Stimulated activated CD4-positive, alpha-beta T cell treated with anti-CD3 and anti-CD28 coated beads, Interleukin-12 subunit alpha, Interleukin-12 subunit beta, amount 100 ng/mL, for 24 hours (primary cell): ENCODE measurements at places on chromosomes 11 and 22.

DNA sequence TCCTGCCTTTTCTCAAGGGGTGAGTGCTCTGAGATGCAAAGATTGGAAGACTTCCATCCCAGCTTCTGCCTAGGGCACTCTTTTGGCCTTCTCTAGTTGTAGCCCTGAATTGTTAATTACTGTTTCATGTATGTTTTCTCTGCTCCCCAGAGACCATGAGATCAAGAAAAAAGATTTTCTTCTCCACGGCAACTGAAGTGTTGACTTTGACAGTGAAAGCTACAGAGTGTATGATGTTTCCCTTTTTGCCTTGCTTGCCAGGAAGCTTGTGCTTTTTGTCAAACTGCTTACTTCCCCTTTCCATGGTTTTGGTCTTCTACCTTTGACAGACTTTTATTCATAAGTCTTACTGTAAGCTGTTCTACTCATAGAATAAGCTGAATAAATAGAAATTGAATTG lies 23.3 kb upstream of the EIF3D start:
- DNase-seq = no peak

GRCh38 chr11:46252373-46252914 lies 25.0 kb upstream of the CREB3L1 start:
- DNase-seq = no peak

GRCh38 chr11:1966531-1966930 lies 19.4 kb downstream of the MRPL23 start:
- DNase-seq = no peak

GRCh38 chr11:7677071-7677470 lies 3.8 kb upstream of the CYB5R2 start:
- DNase-seq = no peak

GRCh38 chr11:114340311-114341131 lies 44.3 kb downstream of the NNMT start:
- no peak for DNase-seq

DNA sequence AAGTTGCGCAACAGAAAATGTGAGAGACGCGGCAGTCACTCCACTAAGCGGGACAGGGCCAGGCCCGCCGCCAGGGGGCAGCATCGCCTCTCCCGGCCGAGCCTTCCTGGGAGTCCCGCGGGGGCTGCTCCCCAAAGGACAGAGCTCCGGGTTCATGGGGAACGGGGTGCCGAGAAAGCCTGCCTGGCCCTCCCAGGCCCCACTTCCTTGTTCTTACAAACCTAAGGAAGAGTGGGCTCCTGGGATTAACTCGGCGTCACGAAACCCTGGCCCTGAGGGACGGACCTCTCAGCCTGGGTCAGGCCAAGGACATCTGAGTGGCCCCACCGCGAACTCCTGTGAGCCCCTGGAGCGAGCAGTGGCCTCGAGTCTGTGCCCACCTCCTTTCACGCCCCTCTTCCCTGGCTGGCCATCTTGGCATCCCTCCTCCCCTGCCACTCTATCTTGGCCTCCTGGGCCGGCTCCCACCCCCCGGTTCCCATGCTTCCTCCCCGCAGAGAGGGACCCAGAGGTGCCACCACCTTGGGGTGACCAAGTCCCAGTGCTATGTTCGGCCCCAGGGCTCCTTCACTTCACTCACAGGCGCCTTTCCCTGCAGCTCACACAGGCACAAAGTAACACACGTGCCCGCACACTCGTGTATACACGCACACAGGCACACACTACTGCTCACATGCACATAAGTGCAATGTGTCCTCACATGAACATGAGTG lies 99.9 kb upstream of the FGF3 start:
- DNase-seq = peak; percentile 54

DNA sequence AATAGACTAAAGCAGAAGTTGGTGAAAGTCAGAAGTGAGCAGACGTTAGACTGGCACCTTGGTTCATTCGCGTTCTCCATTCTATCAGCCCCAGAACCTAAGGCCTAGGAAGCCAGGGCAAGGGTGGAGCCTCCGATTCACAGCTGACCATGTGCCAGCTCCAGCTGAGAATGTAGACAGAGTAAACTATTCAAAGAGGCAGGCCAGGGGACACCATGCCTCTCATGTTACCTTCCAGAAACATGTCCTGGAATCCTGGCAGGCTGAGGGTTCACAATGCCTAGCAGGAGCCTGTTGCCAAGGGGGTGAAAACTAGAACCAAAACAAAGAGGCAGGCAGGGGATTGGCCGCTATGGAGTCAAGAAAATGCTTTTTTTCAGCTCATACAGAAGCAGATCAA lies 224.4 kb upstream of the POU2AF2 start:
- DNase-seq = no peak

GRCh38 chr22:49569286-49570031 lies 258.2 kb downstream of the BRD1 start:
- no peak for DNase-seq

DNA sequence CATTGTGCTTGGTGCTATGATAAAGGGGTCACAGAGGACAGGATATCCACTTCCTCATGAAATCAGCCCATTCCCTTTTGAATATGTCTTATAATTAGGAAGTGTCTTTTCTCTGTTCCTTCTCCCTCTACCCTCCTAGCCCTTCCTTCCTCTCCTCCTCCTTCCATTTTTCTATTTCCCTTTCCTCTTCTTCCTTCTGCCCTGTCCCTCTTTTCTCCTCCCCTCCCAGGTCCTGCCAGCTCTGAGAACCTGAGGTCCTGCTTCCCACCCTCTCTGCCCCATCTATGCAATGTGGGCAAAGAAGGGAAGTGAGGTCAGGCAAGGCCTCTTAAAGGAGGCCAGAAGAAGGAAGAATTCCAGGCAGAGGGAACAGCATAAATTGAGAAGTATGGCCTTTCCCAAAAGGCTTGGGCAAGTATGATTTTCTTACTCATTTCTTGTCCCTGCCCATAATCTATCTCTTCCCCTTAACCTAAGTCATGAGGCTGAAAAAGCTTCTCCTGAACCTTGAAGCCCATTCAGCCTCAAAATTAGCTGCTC lies 7.7 kb upstream of the UBASH3B start:
- DNase-seq = no peak

GRCh38 chr11:102994105-102994504 lies 38.6 kb upstream of the MMP13 start:
- DNase-seq = no peak

DNA sequence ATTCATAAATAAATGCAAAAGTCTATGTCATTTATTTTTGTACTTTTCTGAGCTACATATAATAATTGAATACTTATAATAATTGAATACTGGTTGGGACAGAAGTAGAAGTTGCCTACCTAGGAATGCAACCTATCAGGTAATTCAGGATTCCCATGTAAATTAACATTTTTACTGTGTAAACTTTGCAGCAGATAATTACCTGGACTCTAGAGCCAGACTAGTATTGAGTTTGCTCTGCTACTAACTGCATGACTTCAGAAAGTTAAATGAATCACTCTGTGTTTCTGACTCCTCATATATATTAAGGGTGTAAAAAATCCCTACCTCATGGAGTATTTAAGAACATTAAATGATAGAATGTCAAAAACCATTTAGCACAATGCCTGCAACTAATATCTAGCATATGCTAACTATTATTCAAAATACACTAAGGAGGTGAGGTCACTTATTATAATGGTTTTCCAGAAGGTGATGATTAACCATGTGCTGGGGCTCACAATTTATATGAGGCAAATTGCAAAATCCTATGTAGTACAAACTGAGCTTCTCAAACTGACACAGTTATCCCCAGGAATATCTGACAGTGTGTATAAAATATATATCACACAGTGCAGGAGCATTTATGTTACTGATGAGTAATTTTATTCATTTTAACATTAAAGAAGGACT lies 138.1 kb upstream of the ANO3 start:
- no peak for DNase-seq
